ENCODE measurements at places on chromosomes 1 and 21.

GRCh38 chr1:153100245-153100644, 5.9 kb upstream of the SPRR2E start:
- DNase-seq = no peak

GRCh38 chr1:168794057-168794456, 65.1 kb upstream of the DPT start:
- no peak for DNase-seq

DNA sequence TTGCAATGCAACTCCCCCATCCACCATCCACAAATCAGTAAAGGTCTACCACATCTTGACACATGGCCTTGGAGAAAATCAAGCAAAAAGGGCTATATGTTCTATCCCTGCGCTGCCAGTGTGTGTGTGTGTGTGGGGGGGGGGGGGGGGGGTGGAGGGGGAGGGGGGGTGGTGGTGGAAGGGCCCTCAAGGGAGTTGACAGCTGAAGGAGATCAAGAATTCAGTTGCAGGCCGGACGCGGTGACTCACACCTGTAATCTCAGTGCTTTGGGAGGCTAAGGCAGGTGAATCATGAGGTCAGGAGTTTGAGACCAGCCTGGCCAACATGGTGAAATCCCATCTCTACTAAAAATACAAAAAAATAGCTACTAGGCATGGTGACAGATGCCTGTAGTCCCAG, 37.6 kb upstream of the CLIC4 start:
- DNase-seq = no peak

DNA sequence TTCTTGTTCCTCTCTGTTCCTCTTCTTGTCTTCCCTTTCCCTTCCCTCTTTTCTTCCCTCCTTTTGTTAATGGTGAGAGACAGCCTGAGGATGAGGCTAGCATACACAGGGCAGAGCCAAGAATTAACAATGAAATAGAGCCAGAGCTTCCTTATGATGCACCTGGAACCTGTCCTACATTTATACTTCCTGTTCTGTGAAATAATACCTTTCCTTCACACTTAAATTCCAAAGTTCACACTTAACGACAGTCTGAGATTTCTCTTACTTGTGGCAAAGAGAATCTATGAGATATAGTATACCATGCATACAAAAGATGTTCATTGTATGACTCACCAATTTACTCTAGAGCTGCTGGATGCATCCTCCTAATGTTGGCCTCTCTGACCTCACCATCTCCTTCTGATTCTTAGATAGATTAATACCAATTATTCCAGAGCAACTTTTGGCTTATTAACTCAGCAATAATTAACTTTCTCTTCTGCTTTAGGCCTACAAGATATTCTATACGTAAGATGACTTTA, 30.8 kb upstream of the TSNAX start:
- DNase-seq = no peak

Data from activated CD4-positive, alpha-beta T cell treated with anti-CD3 and anti-CD28 coated beads for 24 hours (primary cell).